ENCODE measurements at places on chromosomes 5 and 9.

DNA sequence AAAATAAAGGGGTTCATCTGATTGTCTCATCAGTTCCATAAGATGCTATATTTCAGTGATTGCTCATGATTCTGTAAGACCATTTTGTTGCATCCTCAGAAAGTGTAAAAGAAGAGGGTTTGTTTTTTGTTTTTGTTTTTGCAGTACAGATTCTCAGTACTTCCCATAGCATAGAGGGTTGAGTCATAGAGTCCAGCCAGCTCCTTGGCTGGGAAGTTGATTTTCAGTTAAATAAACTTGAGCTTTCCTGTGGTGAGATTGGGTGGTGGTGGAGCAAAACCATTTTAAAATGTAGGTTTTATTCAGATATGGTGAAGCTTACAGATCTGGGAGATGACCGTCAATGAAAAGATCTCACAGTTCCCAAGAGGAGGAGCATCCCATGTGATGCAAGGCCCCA lies 48.2 kb downstream of the DAPK1 start:
- no peak for DNase-seq

DNA sequence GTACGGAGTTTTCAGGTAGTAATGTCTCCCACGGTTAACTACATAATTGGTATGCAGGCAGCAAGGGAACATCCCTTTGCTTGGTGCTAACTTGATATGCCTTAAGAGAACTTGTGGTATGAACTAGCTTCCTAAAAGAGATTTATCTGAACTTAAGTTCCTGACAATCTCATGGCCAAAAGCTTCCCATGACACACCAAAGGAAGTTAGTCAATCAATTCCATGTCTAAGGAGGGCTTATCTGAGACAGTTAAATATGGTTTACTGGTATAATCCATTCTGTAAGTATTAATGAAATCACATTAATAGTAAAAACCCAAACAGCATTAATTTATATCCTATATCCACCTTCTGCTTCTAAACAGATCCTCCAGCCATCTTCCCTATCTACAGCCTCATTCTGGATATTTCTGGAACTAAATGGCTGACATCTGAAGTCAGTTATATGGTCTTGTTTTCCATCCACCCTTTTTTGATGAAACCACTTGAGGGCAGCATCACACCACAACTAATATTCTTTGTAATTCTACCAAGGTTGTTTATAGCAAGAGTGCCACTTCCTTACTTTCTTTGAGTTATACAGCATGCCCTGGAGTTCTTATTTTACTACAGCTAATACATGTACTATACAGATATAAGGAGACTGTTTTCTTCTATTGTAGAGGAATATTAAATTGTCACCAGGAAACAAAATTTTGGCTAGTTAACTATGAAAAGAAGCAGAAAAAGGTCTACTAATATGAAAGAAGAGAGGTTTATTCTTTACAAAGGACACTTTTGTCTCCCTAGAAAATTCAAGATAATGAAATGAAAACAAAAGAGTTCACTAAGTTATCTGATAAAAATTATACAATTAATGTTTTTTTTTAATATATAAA lies 34.7 kb downstream of the SHOC1 start:
- peak; percentile 83 for DNase-seq

DNA sequence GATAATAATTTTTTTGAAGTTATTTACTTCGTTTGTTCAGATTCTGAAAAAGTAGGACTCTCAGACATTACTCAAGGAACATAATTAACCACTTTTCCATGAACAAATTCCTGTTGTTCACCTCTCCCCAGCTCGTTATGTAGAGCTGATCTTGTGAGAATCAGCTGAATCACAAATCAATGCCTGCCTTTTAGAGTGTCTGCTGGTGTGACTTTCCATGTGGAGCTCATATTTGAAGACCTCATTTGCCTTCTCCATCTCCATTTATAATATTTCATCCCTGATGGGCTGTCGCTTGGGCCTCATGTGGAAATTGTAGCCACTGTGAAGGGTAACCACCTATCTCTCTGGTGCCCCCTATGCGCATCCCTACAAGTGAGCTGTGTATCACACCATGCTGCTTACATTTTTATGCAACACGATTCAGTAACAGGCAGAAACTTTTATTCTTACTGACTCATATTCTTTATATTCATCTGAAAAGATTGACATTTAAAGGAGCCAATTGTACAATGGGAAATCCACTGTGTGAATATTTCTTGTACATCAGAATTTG lies 111.3 kb downstream of the STK32A start:
- no peak for DNase-seq

- no peak for DNase-seq
Measured at GRCh38 chr5:38555354-38556087, 925 bp downstream of the LIFR start.

GRCh38 chr5:32991421-32991815 lies 280.3 kb downstream of the NPR3 start:
- DNase-seq = no peak

DNA sequence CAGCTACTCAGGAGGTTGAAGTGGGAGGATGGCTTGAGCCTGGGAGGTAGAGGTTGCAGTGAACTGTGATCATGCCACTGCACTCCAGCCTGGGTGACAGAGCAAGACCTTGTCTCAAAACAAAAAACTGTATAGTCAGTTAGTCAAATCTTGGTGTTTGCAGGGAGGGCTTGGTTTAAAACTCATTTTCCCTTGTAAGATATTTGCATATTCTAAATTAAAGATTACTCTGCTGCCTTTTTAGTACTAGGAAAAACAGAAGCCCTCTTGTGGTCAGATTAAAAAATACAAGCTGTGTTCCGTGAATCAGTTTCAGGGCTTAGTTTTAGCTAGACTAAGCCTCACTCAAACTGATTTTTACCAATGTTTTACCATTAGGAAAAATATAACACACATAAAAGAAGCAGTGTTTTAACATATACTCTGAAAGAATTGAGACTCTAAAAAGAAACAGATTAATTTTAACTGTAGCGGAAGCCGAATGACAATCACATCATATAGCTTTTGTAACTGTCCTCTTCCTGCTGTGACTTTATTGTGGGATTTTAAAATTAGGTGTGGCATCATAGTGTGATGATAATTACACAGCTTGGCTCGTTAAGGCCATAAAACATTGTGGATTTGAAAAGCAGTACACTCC lies 84.9 kb upstream of the BASP1 start:
- DNase-seq = peak; percentile 82

GRCh38 chr9:137630679-137631078 lies 11.9 kb downstream of the EHMT1 start:
- no peak for DNase-seq

DNA sequence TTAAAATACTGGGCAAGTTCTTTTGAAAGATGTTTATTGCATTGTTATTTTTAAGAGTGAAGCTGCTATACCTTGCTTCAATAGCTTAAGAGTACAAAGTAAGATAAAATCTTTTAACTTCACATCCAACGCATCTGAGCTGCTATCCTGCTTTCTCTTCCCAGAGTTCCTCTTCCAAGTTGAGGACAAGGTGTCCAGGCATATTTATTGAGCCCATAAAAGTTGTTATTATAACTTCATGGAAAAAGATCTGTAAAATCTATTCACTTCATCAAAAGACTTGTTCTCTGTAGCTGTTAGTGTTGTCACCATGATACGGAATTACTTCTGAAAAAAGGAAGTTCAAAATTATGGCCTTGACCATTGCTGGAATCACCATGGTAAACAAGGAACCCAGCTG lies 306.2 kb upstream of the ELAVL2 start:
- DNase-seq = no peak

DNA sequence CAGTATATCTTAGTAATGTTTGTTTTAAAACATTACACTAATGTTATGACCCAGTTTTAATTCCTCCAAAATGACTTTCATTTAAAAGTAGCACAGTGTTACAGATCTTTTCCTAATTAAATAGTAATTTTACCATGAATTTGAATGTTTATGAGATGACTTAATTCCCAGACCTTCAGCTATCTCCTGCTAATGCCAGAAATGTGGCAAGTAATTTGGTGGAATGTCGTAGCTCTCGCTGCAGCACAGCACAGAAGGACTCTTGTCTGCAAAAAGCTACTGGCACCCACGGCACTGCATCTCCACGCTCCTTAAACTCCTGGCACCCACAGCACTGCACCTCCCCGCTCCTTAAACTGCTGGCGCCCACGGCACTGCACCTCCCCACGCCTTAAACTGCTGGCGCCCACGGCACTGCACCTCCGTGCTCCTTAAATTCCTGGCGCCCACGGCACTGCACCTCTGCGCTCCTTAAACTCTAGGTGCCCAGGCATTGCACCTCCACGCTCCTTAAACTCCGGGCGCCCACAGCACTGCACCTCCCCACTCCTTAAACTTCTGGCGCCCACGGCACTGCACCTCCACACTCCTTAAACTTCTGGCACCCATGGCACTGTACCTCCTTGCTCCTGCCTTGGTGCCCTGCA lies 163.1 kb downstream of the CDK5RAP2 start:
- no peak for DNase-seq

DNA sequence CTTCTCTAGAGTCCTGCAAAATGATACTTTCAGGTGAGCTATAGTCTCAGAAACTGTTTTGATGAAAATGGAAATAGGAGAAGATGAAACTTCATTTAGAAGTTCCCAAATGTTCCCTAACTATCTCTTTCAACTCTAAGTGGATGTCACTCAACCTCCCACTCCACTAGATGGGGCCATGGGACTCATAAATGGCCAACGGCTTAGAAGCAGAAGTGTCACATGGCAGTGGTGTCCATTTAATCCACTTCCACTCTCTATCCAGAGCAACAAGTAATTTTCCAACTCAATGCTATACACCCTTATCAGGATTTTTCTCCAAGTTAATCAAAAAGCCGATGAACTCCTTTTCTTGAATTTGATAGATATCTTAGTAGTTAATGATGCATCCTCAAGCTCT lies 295.7 kb downstream of the EDIL3 start:
- DNase-seq = no peak

DNA sequence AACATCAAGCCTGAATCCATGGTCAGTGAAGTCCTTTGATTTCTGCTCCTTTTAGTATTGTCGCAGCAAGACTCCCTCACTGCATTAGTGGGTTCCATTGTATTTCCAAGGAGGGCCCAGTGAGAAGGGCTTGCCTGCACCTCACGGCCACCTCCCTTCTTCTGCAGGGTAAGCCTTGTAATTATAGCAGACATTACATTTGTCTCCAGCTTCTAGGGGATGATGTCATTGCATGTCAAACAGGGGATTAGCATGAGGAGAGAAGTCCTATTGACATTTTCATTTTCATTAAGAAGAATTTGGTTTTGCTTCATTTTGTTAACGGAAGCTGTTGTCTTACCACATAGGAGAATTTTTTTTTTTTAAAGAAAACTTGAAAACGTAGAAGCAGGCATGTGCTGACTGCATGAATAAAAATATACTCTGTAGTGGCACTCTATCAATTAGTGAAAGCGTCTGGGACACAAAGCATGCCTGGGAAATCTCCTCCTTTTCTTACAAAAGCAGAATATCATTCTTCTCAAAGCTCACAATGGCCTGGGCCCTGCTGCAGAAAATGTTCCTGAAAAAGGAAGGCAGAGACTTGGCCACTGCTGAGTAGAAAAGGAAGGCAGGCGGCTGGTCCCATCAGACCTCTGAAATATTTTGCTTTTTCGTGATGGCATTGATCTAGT lies 27.1 kb downstream of the MAP1B start:
- DNase-seq = no peak

DNA sequence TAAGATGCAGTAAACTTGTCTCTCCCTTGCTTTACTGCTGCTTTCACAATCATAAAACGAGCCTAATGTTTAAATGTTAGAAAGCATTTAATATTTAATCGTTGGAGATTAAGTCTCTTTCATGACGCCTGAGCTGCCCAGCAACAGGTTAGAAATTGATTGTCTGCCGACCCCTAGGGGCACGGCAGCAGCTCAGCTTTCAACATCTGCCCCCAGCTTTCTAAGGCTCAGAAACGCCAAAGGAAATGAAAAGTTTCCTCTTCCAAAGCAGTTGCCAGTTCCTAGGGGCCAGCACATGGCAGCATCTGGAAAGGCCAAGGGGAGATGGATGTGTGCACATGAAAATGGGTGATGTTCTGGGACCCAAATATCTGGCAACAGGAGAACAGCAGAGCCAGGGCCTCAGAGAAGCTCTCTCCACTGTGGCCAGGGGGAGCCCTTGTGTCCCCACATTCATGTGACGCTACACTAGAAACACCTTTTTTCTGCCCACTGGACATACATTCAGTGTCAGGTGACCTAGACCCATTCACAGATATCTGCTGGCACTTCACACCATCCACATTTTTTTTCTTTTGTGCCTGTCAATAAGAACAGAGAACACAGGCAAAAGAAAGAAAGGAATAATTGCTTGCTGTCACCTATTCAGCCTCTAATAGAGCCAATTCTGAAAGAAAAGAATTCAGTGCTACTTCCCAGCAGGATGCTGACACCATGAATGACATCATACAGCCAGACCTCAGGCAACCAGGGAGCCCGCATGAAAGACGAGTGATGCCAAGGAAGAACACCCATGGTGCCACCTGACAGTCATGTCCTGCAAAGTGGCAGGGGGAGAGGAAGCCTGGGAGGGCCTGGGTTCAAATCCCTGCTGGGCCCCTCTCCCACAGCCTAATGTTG lies 205.0 kb upstream of the TAS2R1 start:
- DNase-seq = no peak

DNA sequence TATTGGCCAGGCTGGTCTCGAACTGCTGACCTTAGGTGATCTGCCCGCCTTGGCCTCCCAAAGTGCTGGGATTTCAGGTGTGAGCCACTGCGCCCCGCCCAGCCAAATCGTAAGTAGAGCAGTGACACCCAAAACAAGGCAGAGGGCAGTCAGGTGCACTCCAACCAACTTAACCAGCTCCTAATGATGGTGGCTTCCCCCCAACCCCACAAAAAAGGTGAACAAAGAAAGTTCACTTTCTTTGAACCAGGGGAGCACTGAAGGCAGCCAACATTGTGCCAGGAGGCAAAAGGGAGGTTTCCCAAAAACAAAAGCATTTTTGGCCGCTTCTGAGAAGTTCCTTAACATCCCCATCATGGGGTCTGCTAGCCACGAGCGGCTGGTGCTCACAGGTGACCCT lies 9.6 kb downstream of the GMCL2 start:
- no peak for DNase-seq

- no peak for DNase-seq
Measured at GRCh38 chr5:135055396-135055795, 21.4 kb upstream of the PITX1 start.

- no peak for DNase-seq
Measured at GRCh38 chr5:163248333-163248732, 189.1 kb upstream of the CCNG1 start.

DNA sequence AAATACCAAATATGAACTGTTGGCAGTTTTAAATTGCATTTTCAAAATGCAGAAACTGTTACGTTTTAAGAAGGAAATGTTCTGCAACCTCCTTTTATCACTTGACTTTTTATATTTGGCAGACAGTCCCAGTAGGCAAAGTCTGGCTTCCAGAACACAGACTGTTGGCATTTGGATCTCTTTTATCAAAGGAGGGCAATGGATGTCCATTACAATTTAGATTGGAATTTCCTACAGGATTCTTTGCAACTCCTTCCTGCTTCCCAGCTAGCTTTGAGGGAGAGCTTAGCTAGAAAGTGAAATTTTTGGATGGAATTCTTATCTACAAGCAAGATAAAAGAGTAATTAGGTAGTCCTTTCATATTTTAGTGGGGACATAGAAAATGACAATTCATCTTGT lies 142.6 kb downstream of the SLF1 start:
- DNase-seq = no peak

- DNase-seq = no peak
Measured at GRCh38 chr9:126818482-126818881, 13.6 kb downstream of the ZBTB43 start.

- DNase-seq = no peak
Measured at GRCh38 chr9:8384091-8384490, 584.5 kb upstream of the DMAC1 start.

- no peak for DNase-seq
Measured at GRCh38 chr5:137176609-137177008, 322.5 kb downstream of the SPOCK1 start.

Measured in SK-N-MC (cell line).